Cortex of kidney (tissue), 1 donor: ENCODE measurements at places on chromosomes 6 and 20.

- DNase-seq = no peak
Measured at GRCh38 chr6:55668591-55668990, 89.6 kb upstream of the HMGCLL1 start.

GRCh38 chr20:5662769-5663168 is 87.4 kb upstream of the SHLD1 start:
- DNase-seq = no peak

- no peak for DNase-seq
Measured at GRCh38 chr6:34416877-34417371, 8.9 kb downstream of the RPS10 start.

- no peak for DNase-seq
Measured at GRCh38 chr20:52230409-52230808, 38.8 kb upstream of the ZFP64 start.

GRCh38 chr20:61902221-61902869 is 163.3 kb downstream of the TAF4 start:
- DNase-seq = no peak

GRCh38 chr20:13305284-13305683 is 84.2 kb downstream of the ISM1 start:
- DNase-seq = no peak

GRCh38 chr6:83247471-83247870 is 54.3 kb downstream of the RWDD2A start:
- no peak for DNase-seq
